Activated CD4-positive, alpha-beta T cell treated with anti-CD3 and anti-CD28 coated beads for 4 hours (primary cell): ENCODE measurements at places on chromosomes 16 and 17.

DNA sequence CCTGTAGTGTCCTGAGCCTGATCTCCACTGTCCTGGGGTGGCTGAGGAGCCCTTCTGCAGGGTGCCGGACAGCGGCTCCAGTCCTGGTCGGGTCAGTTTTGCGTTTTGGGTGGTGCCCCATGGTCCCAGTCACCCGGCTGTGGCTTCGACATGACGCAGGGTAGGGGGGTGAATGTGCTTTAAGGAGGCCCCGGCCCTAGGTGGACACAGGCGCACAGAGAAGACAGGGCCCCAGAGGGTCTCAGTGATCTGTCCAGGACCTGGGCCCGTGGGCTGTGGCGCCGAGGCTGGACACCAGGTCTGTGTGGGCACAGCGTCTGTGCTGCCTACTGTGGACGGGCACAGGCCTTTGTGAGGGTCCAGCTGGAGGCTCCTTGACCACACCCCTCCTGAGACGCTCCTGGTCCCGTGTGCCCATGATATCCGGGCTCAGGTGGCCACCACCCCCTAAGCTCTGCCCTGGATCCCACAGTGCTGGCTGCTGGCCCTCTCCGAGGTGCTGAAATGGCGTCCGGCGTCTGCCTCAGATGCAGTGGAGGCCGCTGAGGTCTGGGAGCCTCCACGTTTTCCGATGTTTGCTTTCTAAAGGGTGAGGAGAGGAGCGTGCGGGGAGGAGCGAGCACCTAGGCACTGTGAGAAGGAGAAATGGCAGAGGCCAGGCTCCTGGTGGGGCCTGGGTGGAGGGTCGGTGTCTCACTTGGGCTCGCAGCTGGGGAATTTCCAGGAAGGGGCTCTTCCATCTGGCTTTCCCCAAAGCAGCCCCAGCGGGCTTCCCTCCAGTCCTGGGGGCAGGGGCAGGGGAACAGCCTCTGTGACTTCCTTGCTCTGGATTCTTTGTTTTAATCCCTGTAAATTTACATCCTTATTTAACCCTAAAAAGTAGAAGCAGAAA lies 56.1 kb upstream of the ACSF3 start:
- DNase-seq = no peak

DNA sequence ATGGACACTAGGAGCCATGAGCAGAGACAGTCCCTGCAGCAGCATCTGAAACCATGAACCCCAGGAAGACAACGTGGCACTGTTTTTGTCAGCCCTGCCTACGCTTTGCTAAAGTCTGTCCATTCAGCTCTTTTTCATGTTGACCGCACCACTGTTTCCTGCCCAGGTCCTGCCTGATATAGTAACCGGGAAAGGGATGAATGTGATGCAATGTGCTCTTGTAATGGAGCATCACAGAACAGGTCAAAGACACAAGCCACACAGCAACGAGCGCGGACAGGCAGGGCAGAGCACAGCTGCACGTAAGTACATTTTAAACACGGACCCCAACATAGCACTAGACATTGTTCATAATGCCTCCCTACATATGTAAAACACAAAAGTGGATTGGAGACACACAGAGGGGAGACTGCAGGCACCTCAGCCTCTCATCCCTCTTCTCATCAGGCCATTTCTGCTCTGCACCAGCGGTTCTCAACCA lies 16.9 kb upstream of the TNFRSF13B start:
- DNase-seq = no peak

DNA sequence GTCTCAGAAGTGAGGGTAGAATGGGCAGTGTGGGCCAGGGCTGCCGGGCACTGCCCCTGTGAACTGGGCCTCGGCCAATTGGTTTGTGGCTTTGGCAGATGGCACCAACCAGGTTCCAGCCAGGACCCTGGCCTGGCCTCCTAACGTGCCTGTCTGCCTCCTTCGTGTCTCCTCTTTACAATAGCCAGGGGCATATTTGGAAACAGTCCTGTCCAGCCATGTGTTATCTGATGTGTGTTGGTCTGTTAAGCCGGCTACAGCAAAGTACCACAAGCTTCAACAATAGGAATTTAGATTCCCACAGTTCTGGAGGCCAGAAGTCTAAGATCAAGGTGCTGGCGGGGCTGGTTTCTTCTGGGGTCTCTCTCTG lies 14.6 kb downstream of the CRISPLD2 start:
- no peak for DNase-seq

- no peak for DNase-seq
Measured at GRCh38 chr17:50060951-50061712, 5.2 kb downstream of the ITGA3 start.

GRCh38 chr16:10838621-10839278 lies 20.2 kb upstream of the TVP23A start:
- DNase-seq = no peak

GRCh38 chr16:79769270-79769927 lies 168.9 kb upstream of the MAF start:
- DNase-seq = no peak

DNA sequence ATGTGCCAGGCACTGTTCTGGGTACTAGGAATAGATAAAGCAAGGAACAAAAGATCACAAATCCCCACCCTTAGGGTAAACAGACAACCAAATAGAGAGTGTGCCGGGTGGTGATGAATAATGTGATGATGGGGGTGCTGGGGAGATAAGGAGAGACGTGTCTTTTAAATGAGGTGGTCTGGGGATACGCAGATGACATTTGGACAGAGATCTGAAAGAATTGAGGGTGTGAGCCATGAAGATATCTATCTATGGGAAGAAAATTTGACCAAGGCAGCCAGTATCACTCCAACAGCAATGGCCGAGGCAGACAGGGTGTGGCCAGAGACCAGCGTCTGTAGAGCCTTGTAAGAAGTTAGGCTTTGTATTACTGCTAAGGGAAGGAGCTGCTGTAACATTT lies 165.3 kb downstream of the MRTFB start:
- no peak for DNase-seq

GRCh38 chr17:2011411-2012371 lies 13.4 kb downstream of the RTN4RL1 start:
- DNase-seq = no peak

- DNase-seq = no peak
Measured at GRCh38 chr17:30433514-30433913, 43.7 kb upstream of the GOSR1 start.

DNA sequence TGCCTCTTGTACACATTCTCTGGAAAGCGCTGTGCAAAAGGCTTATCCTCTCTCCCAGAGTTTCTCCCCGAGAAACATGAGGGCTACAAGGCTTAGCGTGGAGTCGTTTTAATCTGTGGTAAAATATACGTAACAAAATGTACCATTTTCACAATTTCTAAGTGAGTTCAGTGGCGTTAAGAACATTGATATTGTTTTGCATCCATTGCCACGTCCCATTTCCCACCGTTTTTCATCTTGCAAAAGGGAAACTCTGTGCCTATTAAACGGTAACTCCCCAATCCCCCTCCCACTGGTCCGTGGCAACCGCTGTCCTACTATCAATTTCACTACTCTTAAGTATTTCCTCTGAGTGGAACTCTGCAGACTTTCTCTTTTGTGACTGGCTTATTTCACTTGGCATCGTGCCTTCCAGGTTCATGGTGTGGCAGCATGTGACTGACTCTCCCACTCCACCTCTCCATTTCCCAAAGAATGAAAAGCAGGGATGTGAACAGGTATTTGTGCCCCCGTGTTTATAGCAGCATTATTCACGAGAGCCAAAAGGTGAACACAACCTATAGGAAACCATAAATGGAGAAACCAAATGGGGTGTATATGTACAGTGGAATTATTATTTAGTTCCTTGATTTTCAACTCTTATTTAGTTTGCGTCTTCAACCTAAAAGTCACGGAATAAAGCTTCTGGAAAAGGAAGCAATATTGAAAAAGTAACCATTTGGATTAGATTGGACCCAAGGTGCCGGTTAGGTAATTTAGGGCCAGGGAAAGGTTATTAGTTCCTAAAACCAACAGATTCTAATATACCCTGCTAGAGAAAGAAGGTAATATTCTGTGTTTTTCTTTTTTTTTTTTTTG lies 1.1 kb upstream of the USP32 start:
- peak; percentile 20 for DNase-seq

GRCh38 chr17:74429604-74430384 lies 2.1 kb upstream of the GPRC5C start:
- DNase-seq = no peak

DNA sequence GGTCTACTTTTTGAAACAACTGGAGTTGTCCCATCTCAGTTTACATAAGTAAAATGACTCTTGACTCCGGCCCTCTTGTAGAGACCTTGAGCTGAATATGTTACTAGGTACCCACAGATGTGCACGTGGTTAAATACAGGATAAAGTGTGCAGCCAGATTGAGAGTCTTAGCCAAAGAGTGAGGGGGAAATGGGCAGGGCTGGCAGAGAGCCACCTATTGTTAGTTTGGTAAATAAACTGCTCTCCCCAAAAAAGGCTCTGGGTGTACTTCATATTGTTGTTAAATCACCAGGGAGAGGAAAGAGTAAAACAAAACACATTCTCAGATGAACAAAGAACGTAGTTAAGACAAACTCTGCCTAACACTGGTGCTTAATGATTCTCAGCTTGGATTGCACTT lies 20.3 kb downstream of the G6PC1 start:
- no peak for DNase-seq

- DNase-seq = no peak
Measured at GRCh38 chr16:12906271-12906670, 4.9 kb downstream of the SHISA9 start.

- DNase-seq = no peak
Measured at GRCh38 chr16:25951999-25952398, 260.2 kb downstream of the HS3ST4 start.

- no peak for DNase-seq
Measured at GRCh38 chr16:8948831-8949230, 14.9 kb downstream of the USP7 start.

GRCh38 chr17:49748791-49749190 lies 15.1 kb downstream of the FAM117A start:
- peak; percentile 42 for DNase-seq

- DNase-seq = no peak
Measured at GRCh38 chr16:9082422-9082821, 9.0 kb upstream of the HAPSTR1 start.

DNA sequence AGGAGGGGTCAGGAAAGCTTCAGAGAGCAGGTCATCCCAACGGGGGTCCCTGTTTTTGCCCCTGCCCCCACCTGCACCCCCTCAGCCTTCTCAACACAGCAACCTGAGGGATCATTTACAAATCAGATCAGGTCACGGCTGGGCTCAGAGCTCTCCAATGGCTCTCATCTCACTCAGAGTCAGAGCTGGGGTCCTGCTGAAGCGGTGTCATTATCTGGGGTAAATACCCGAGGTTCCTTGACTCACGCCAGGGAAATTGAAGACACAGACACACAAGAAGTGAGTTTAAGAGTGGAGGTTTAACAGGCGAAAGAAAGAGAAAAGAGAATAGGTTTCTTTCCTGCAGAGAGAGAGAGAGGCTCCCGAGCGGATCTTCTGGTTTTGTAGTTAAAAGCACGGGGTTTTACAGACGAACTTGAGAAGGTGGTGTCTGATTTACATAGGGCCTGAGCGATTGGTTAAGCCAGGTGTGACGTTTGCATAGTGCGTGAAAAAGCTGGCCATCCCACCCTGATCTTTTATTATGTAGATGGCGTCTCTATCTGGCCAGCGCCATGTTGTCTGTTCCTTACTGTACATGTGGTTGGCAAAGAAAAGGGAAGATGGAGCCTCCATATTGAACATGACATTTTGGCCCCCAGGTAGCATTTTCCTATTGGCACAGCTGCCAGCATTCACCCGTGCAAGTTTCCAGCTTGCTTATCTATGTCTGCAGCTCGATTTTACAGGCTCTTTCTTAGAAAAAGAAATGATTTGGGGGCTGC lies 51.4 kb downstream of the WSB1 start:
- no peak for DNase-seq

DNA sequence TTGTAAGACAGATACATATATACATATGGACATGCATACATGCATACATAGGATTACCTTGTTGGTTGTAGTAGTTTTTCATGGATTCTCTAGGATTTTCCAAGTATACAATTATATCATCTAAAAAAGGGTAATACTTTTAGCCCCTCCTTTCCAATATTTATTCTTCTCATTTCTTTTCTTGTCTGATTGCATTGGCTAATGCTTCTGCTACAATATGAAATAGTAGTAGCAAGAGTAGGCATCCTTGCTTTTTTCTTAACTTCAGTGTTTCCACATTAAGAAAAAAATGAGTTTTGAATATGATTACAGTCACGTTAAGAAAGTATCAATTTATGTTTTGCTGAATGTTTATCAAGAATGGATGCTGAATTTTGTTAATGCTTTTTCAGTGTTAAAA lies 58.0 kb downstream of the RBFOX3 start:
- no peak for DNase-seq

DNA sequence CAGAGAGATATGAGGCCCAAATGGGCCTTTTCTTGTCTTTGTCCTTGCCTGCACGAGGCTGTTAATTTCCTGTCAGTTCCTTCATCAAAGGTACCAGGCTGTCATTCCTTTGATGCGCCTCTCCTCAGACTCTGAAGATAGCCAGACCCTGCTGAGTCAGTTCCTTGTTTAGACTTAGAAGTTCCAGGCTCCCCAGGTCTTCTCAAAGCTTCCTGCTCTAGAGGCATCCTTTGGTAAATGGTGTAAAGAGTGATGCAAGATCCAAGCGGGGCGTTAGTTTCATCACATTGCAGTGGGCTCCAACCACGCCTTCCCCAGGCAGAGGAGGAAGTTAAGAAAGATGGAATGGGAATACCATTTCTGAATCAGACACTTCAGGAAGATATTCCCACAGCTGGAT lies 4.0 kb upstream of the CDH11 start:
- DNase-seq = no peak

DNA sequence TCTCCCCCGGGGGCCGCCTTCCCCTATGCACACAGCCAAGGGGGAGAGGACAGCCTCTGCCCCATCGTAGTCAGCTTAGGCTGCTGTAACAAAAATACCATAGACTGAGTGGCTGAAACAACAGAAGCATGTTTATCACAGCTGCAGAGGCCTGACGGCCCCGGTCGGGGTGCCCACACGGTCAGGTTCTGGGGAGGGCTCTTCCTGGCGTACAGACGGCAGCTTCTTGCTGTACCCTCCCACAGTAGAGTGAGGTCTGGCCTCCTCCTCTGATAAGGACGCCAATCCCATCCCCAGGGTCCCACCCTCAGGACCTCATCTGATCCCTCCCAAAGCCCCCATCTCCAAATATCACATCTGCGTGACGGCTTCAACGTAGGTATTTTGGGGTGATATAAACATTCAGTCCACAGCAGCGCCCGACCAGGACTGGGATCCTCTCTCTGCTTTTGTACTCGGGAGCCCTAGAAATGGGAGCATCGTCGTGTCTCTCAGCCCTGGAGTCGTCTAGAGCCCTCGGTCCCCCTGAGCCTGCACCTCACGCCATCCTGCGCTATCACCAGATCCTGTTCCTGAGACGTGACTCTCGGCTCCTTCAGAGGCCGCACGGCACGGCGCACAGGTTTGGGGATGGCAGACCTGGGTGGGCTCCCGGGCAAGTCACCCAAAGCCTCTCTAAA lies 67.8 kb downstream of the RPH3AL start:
- no peak for DNase-seq
